ENCODE measurements at places on chromosomes 7 and 10.

- DNase-seq, result no peak
Measured at GRCh38 chr10:8638088-8638672, 583.7 kb downstream of the GATA3 start.

- DNase-seq, result no peak
Measured at GRCh38 chr10:32961343-32961894, 3.4 kb upstream of the ITGB1 start.

GRCh38 chr10:70622981-70623844 lies 20.7 kb upstream of the PRF1 start:
- no peak for DNase-seq

DNA sequence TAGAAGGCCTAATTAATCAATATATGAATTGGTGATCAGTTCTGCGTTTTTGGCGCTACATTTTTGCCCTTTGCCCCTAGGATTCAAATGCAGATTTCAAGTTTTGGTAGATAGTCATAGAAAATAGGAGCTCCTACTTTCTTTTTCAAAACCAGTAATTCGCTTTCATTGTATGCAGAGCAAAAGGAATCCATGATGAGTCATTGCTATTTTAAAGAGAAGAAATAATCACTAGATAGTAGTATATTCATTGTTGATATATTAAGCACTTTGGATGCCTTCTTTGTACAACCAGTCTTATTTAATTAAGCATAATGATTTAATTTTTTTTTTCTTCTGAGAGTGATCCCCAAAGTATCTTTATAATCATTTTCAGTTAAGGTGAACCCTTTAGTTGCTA lies 50.3 kb downstream of the CSTF2T start:
- DNase-seq, result no peak

DNA sequence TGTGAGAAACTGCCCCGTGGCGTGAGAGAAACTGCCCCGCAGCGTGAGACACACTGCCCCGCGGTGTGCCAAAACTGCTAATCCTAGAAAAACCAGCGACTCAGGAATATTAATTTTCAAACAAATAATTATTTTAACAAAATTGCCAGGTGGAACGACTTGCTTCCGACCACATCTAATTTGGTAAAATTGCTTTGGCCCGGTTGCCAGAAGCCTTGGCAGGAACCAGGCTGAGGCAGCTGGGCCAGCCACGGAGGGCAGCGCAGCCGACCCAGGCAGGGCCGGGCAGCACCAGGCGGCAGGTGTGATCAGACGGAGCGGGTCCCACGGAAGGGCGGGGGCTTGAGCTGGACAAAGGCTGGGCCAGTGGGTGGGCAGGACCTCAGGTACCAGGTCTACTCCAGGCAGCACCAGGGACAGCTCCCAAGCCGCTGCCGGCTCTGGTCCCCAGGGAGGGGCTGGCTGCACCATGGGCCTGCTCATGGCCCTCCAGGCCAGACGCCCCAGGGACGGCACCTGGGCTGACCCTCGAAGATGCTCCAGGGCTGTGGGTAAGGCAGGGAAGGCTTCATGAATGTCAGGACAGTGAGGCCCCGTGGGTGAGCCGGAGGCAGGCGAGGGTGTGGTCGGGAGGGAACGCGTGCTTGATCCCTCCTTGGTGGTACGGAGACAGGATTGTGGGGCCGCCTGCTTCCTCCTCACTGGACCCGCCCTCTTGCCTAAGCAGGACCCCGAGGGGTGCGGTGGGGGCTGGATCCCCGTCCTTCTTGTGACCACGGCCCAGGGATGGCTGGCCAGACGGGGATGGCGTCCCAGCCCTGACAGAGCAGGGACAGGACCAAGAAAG lies 7.7 kb upstream of the ADGRA1 start:
- DNase-seq, result no peak

GRCh38 chr7:144057954-144058353 lies 9.2 kb downstream of the OR2A5 start:
- no peak for DNase-seq

GRCh38 chr7:15829691-15830090 lies 143.2 kb upstream of the MEOX2 start:
- no peak for DNase-seq

- no peak for DNase-seq
Measured at GRCh38 chr10:61487506-61487905, 34.3 kb upstream of the TMEM26 start.

GRCh38 chr10:5108658-5109416 lies 14.6 kb downstream of the AKR1C3 start:
- no peak for DNase-seq

GRCh38 chr7:90709501-90710465 lies 113.7 kb downstream of the CDK14 start:
- peak; percentile 36 for DNase-seq

- DNase-seq, result no peak
Measured at GRCh38 chr7:66173856-66174255, 31.3 kb upstream of the TPST1 start.

GRCh38 chr7:41970941-41971340 lies 266.1 kb downstream of the GLI3 start:
- no peak for DNase-seq
